Mesenteric fat pad (tissue), 1 donor: ENCODE measurements at places on chromosomes 16 and 17. TPM values are rescaled to one million over a fixed set of nuclear protein-coding genes. Genes with fewer than 3 reads are reported as not detected.

- no peak for DNase-seq
These were observed 20.7 kb upstream of the LRRC37A start for GRCh38 chr17:46274238-46274637.

DNA sequence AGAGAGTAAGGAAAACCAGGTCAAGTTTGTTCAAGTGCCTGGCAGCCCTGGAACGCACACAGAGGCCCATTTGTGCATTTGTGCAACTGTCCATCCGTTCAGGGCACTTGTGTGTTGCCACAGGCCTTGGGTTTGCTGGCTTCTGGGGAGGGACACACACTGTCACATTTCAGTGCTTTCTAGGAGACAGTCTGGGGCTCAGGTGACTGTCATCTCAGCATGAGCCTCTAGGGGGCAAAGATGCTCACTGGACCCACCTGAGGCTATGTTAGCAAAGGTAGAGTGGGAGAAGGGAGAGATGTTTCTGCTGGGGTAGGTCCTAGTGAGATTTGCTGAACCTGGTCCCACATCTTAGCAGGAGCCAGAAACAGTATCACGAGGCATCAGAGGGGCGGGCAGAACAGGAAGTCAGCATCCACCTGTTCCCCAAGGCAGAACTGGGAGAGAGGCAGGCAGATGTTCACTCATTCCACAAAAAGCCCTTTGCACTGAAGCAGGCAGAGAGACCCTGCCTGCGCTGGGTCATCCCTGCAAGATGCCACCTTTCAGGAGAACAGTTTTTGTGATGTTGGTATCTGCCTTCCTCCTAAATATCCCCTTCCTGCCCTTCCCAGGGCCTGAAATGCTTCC is 48.5 kb downstream of the RAI1 start:
- DNase-seq = no peak

- DNase-seq = no peak
These were observed 146.4 kb downstream of the SOCS1 start for GRCh38 chr16:11109566-11109965.

DNA sequence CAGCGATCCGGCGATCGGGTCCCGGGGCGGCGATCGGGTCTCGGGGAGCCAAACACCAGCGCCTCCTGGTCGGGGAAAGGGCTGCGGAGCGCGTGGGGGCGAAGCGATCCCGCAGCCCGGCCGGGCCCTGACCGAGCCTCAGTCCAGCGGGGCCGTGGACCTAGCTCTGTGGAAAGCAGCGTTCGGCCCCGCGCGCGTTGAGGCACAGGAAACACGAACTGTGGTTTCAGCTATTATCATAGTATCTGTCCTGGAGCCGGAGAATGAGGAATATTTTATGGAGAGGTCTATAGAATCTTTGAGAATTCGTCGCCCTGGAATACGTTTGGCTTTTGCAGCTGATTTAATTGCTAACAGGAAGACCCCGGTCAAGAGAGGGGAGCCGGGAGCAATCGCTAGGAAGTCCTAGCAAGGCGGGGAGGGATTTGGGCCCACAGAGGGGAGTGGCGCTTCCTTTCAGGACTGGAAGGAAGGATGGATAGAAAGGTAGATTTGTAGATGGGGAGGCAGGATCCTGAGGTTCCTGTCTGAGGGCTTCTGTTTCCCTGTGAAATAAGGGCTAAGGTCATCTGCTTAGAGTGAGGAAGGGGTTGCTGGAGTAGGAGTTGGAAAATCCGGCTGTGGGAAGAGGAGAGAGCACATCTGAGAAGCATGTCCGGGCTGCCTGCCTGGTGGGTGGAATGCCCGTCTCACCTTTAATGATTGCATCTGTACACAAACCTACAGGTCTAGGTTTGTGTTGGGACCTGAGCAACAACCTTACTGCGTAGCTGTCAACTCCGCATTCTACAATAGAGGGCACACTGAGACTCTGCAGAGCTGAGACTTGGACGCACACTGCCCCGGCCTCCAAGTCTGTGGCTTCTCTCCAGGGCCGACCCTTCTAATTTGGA is 770 bp downstream of the CCNF start:
- DNase-seq = no peak

Gene SLC52A1
- total RNA-seq = 0.22 TPM

DNA sequence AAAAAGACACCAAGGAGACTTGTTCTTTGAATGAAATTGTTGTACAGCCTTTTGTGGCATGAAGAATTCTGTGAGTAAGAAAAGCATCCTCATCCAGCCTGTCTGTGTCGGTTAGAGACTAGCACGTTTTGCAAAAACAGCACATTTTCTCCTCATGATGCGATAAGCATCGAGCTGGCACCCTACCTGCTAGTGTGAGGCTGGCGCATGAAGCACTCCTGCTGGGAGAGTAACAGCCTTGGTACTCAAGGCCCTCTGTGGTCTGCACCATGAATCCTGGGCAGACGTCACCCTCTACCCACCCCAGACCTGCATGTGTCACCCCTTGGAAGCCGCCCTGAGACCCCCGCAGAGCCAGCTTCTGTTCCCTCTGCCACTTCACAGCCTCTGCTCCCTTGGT is 92.6 kb upstream of the TMEM132E start:
- no peak for DNase-seq
